Activated B cell treated with CpG ODN at 0.5 μM for 24 hours (primary cell): ENCODE measurements at places on chromosomes 6 and 20.

DNA sequence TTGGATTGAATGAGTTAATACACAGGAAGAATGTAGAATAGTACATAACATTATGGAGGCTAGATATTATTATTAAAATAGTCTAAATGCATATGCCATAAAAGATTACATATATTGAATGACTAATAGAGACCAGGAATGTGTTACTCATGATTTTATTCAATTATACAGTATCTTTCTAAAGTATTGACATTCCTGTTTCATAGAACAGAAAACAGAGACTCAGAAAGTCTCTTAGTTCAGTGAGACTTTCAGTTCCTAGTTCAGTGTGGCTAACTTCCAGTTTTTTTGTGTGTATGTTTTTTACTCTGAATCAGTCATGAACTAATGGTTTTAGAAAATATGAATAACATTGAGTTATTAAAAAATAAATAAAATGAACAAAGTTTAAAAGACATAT lies 34.6 kb upstream of the TMEM244 start:
- no peak for DNase-seq

- no peak for DNase-seq
Observed at GRCh38 chr20:93641-94040, 6.2 kb downstream of the DEFB125 start.

- no peak for DNase-seq
Observed at GRCh38 chr6:52595796-52596130, 18.9 kb upstream of the TRAM2 start.

- DNase-seq: no peak
Observed at GRCh38 chr6:157908369-157909281, 73.0 kb upstream of the SYNJ2 start.

GRCh38 chr20:51978070-51978501 lies 175.8 kb upstream of the SALL4 start:
- no peak for DNase-seq

- no peak for DNase-seq
Observed at GRCh38 chr6:84182001-84182400, 45.4 kb downstream of the CEP162 start.

DNA sequence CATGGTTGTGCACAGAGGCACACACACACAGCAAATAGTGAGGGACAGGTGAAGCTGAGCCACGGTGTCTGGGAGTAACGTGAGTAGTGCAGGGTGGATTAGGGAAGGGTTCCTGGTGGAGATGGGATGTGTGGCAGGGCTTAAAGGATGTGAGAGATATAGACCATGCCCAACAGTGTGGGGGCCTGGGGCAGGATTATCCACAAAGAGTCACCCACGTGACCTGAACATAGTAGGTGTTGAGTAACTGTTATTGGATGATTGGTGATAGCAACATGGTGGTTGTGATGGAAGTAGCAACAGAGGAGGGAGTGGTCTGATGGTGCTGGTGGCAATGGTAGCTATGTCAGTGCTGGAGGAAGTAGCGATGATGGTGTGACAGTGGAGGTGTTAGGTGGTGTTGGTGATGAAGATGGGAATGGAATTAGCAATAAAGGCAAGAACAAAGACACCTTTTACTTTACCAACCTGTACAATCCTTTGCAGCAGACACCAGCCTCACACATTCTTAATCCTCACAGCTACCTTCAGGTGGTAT lies 135.1 kb downstream of the MRPL14 start:
- DNase-seq: no peak
